Stimulated activated CD4-positive, alpha-beta T cell treated with anti-CD3 and anti-CD28 coated beads, Interleukin-1b, Interleukin-23, amount 100 ng/mL, for 1 hour (primary cell): ENCODE measurements at places on chromosomes 3 and 15.

DNA sequence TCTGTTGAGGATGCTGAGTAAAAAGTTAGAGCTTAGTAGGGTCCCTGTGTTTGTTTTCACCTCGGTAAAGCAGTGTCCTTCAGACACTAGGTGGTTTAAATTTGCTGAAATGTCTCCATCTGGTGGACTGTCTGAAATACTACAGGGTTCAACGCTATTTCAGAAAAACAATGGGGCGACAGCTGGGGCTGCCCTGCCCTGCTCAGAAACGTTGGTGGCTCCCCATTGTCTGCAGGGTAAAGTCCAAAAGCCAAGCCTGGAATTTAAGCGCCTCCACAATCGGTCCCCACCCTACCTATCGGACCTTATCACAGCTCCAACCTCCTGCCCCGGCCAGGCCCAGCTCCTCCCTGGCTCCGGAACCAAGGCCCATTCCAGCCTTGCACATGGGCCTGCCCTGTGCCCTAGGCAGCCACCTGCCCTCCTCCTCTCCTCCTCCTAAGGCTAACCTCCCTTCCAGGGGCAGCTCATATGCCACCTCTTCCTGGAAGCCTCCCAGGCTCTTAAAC, 4.3 kb upstream of the TSEN2 start:
- DNase-seq, result no peak

DNA sequence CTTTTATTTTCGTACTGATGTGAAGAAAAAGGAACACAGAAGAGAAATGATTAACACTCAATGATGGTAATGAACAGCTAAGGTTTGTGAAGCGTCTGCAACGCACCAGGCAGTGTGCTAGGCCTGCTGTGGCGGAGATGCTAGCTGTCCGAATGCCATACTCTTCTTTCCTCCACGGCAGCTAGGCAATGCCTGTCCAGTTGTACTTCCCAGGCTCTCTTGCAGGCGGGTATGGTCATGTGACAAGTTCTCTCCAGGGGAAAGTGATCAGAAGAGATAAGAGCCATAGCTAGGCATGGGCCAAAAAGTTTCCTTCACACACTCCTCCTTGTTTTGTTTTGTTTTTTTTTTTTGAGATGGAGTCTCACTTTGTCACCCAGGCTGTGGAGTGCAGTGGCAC, 6.7 kb downstream of the TADA3 start:
- DNase-seq, result no peak

DNA sequence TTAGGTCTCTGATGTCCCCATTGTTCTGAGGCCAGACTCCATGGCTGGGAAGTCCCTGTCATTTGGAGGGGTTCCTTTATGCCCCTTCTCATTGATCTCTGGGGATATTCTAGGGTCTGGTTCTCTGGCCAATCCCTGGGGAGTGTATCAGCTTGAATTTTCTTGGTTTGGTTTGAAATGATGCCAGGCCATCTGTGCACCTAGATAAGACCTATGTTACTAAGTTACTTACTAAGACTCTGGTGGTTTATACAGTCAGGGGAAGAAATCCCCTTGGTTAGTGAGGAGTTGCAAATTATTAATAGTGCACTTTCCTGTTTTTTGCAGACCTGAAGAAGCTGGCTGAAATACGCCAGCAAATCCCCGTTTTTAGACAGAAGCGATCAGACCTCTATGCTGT, 20.3 kb downstream of the NIT2 start:
- no peak for DNase-seq

GRCh38 chr3:158465074-158465473, 105.9 kb upstream of the MLF1 start:
- DNase-seq, result no peak

- no peak for DNase-seq
Measured at GRCh38 chr15:96390986-96391385, 60.5 kb downstream of the NR2F2 start.

DNA sequence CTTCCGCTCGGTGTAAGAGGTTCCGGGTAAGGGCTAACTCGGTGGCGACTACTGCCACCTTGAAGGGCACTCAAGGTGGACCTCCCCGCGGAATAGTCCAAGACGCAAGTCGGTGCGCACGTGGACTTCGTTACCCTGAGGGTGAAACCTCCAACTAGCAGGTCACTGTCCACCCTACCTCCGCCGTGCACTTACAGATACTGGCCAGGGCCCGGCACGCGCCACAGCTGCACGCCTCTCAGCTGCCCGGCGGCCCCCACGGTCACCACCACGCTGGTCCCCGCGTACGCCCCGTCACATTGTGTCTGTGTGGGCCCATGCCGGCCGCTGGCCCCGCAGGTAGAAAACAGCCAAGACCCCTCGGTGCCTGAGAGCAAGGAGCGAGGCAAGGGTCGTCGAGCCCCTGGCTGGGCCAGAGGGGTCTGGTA, 1.1 kb downstream of the LTK start:
- no peak for DNase-seq
